A172 (cell line): ENCODE measurements at places on chromosomes 5 and 9.

- DNase-seq, result peak; percentile 46
Observed at GRCh38 chr9:17462869-17463464, 115.9 kb upstream of the SH3GL2 start.

DNA sequence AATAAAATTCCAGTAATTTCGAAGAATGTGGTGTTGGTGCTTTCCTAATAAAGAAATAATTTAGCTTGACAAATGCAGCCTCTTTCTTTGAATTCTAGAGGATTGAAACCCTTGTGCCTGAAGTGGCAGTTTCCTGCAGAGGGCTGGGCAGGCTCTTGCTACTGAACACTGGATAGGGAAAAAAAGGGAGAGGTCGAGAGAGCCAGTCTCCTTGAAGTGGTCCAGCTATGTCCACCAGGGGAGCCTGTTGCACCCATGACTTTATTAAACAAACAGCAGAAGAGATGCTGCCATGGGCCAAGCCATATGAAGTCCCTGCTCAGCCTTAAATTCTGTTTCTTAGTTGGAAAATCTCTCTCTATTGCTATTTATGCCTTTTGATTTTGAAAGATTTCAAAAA lies 178.4 kb downstream of the SMARCA2 start:
- DNase-seq, result no peak

DNA sequence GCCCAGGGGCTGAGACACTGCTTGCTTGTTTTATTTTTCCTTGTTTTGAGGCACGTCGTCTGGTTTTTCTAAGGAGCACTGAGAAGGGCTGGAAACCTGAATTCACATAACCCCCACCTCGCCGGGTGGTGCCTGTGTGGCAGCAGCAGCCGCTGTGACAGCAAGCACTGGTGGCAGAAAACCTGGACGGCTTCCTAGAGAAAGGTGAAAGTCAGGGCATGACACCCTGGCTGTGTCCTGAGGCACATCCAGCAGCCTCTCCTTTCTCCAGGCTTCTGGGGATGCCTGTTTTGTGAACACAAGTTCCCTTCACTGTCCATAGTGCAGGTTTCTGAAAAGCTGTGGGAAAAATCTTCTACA lies 29.2 kb downstream of the MRPL36 start:
- no peak for DNase-seq

DNA sequence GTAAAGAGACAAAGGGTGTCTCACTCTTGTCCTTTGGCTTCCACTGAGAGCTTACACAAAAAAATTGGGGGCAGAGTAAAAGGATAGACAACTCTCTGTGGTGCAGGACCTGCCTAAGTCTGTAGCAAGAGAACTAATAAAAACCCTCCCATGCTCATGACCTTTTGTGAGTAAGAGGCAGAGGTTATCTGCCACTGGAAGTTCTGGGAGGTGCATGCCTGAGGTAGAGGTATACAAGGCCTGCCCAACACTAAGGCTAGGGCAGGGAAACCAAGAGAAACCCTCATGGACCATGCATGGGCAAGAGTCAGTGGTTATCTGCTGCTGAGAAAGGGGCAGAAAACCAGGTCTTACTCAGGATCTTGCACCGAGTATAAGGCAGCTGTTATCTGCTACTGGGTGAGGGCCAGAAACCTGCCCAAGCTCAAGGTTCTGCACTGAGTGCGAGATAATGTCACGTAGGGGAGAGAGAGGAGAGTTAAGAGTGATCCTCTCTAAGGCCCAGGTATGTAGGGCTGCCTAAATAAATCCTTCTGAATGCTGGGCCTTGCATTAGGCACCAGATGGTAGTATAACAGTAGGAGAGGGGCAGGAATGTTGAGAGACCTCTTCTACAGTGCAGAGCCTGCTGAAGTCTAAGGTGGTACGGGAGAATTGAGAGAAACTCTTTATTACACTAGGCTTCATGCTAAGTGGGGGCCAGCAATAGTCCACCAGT lies 143.4 kb downstream of the MACROH2A1 start:
- no peak for DNase-seq

DNA sequence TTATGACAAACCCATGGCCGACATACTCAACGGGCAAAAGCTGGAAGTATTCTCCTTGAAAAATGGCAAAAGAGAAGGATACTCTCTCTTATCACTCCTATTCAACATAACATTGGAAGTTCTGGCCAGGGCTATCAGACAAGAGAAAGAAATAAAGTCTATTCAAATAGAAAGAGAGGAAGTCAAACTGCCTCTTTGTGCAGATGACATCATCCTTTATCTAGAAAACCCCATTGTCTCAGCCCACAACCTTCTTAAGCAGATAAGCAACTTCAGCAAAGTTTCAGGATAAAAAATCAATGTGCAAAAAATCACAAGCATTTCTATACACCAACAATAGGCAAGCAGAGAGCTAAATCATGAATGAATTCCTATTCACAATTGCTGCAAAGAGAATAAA lies 1799.9 kb upstream of the ACO1 start:
- DNase-seq, result no peak

GRCh38 chr9:84701801-84702200 lies 32.3 kb downstream of the NTRK2 start:
- DNase-seq, result no peak

DNA sequence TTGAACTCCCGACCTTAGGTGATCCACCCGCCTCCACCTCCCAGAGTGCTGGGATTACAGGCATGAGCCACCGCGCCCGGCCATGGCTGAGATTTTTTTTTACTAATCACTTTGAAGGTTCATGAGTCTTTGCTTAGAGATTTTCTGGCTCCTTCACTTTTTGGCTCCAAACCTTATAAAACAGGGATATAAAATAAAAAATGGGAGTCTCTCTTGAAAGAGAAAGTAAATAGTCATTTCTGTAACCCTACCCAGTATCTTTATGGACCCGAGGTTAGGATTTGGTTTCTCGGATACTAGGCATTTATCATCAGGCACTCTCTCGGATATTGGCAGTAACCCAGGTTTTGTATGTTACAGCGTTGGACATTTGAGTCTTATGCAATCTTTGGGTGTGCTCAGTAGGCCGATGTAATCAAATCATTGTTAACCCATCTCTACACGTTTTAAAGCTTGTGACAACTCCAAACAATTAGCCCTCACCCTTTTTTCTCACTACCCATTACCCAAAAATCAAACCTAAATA lies 25.3 kb downstream of the STXBP1 start:
- DNase-seq, result peak; percentile 58

GRCh38 chr5:124420952-124421351 lies 325.5 kb downstream of the ZNF608 start:
- no peak for DNase-seq

GRCh38 chr9:75184471-75184870 lies 96.2 kb downstream of the OSTF1 start:
- DNase-seq, result no peak

GRCh38 chr9:131258186-131258585 lies 18.1 kb downstream of the FAM78A start:
- no peak for DNase-seq

DNA sequence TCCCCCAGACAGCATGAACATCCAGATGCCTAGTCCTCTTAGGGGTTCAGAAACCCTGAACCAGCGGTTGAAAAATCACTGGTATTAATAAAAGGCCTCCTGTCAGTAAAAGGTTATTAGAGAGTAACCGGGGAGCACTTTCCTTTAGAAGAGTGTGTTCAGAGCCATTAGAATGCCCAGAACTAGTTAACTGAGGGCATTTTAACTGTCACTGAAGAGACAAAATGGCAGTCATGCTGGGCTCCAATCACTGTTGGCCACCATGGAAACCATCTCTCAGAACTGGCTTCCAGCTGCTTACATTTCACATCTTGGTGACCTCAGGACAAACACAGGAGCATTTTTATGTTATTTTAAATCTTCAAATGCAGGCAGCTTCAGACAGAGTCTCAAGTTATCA lies 36.2 kb upstream of the GDA start:
- no peak for DNase-seq

DNA sequence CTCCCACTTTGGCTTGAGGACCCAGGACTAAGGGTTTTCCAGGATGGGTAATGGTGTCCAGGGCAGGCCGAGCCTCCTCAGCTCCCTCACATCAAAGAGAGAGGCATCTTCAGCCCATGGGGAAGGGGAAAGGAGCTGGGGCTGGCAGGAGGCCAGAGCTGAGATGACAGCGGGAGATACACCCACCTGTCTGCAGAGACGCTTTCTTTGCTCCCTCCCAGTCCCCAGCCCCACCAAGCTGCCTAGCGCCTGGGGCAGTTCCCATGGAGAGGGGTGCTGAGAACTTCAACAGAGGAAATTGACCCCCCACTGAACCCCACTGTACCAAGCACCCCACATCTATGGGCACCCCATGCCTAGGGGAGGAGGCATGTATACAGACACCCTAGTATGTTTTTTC lies 10.6 kb downstream of the PCDH1 start:
- no peak for DNase-seq

DNA sequence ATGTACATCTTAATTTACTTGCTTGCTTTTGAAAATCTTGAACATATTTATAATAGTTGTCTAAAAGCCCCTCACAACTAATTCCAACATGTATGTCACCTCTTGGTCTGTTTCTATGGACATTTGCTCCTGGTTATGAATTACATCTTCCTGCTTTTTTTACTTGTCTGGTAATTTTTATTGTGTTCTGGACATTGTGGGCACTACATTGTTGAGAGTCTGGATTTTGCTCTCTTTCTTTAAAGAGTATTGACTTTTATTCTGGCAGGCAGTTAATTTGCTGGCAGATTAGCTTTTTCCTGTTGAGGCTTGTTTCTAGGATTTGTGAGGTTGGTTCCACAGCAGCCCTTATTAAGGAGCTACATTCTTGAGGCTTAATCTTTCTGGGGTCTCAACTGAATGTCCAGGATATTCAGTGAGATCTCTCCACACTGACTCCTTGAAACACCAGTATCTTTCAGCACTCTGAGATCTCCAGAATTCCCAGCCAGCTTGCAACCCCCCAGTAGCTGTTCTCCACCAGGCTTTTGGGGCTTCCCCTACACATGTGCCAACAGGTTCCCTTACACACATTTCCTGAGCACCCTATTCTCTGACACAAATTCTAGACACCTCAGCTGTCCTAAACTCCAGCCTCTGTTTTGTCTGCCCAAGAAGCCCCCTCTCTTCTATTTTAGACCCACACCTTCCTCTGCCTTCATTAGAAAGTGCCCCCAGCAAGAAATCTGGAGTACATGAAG lies 27.4 kb downstream of the KIAA1191 start:
- DNase-seq, result no peak

DNA sequence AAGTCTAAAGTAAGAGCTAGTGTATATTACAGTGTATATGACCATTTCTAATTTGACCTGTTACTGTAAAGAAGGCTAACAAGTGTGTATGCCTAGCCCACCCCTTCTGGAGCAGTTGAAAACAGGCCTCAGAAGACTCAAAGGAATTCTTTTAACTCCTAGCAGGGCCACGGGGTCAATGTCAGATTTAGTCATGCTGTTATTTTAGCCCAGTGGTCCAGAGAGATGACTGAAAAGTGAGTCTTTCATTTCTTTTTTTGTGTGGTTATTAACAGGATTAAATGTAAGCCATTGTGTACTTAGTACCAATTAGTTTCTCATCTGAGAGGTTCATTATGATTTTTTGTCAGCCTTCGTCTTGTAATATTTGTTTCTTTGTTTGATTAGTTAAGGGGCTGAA lies 24.4 kb downstream of the ZCCHC7 start:
- DNase-seq, result no peak

DNA sequence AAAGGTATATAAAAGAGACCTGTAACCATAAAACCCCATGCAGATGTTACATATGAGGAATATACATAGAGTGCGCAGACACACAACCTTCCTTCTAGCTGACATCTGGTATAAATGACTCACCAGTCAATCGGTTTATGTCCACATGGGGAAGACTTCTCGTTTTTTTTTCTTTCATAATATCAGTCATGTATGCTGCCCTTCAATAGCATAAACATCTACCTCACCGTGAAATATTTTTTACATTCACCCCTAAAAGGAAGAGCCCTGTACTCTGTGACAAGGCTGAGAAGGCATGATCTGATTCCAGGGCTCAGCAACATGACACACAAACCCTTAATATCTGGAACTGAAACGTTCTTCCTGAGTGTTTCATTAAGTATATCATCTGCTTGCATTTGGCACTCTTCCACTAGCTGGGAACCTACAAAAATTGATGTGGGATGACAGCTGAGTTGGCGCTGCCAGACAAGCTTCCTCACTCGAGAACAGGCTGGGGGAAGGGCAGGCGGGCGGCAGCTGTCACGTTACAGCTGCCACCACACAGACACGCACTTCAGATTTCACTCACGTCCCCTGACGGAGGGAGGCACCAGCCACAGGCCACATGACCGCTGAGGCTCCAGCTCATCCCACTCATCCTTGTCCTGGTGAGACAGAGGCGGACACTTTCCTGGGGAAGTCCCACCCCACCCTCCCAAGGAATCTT lies 74.2 kb downstream of the SHB start:
- peak; percentile 70 for DNase-seq

GRCh38 chr5:122458278-122458872 lies 146.3 kb downstream of the SNCAIP start:
- no peak for DNase-seq

DNA sequence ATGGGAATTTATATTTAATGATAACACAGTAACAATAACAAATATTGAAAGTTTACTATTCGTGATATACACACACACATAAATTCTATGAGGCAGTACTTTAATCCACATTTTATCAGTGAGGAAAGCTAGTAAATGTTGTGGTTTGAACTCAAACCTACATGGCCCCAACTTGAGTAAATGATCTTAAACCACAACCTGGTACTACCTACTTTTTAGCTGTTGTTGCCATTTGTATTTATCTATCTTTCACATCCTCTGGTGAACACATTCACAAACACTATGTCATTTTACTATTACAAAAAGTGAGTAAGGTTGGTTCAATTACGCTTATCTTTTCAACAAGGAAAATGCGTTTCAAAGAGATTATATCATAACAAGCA lies 186.1 kb downstream of the SMC2 start:
- peak; percentile 70 for DNase-seq

DNA sequence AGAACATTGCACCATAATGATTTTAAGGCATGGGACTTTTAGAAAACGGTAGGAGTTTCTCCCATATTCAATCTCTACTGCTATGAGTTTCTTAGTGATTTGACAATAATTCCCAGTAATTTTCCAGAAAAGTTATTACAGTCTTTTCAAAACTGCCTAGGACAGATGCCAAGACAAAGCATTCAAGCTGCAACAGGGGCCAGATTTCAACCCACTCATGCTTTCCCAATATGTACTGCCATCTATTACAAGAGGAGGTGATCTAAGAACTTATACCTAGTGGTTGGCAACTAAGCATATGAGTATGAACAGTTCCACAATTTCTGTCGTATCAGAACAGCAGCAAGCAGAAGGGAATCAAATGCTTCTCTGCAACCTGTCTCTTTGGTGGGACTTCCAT lies 95.1 kb upstream of the TMED7 start:
- no peak for DNase-seq

DNA sequence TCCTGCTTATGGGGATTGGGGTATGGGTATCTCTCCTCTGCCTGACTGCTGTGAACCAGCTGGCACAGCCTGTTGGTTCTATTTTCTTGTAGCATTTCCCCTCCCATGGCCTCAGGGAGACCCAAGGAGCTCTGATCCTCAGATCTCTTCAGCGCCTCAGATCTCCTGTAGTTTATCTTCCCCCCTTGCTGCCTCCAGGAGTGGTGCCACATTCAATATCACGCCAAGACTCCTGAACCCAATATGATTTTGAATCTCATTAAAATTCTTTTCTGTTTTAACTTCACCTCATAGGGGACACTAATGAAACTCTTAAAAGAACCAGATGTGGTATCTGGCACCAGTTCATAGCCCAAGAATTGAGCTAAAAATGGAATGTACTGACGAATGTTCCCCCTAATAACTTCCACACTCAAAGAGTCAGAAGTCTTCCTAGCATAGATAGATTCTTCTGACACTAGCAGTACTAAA lies 59.6 kb upstream of the LIFR start:
- DNase-seq, result no peak

GRCh38 chr5:151661968-151662732 lies 24.6 kb downstream of the SPARC start:
- DNase-seq, result peak; percentile 31

- no peak for DNase-seq
Observed at GRCh38 chr9:137009938-137010732, 13.8 kb upstream of the CLIC3 start.
